ENCODE measurements at places on chromosomes 13 and 19.

DNA sequence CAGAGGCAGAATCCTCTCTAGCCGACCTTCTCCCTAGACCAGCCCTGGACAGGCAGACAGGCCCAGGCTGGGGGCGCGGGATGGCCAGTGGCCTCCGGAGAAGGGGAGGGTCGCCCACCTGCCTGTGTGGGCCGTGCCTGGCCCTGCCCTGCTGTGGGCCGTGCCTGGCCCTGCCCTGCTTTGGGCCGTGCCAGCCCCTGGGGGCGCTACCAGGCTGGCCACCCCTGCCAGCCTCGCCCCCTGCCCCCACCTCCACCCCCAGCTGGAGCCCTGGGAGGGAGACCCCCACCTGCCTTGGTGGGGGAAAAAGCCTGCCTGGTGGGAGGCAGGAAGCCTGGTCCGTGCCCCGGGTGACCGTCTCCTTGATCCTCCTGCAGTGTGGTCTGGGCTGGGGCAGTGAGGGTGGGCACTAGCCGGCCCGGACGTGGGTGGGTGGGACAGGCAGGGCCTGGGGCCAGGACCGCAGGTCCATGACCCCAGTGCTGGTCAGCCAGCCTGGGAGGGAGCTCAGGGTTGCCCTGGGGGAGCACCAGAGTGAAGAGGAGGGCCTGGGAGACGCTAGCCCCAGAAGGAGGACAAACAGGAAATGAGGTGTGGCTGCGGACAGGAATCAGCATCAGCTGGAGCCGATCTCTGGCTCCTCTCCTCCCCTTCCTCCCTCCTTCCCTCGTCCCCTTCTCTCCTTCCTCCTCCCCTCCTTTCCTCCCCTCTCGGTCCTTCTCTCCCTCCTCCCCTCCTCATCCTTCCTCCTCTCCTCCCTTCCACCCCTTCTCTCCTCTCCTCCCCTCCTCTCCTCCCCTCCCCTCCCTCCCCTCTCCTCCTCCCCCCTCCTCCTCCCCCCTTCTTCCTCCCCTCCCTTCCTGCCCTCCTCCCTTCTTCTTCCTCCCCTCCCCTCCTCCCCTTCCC is 5.1 kb upstream of the MKNK2 start:
- peak; percentile 86 for DNase-seq

- DNase-seq = no peak
Observed at GRCh38 chr13:113545931-113546516, 38.5 kb upstream of the TFDP1 start.

GRCh38 chr13:77535448-77535847 is at the start of gene SCEL:
SCEL (plus strand) TSS chr13:77535706; CDS start chr13:77555876, 20,170 bp downstream.
- DNase-seq = no peak

- DNase-seq = no peak
Observed at GRCh38 chr19:46287585-46287984, 9.3 kb upstream of the HIF3A start.

GRCh38 chr13:79740991-79741390 is 260.0 kb downstream of the NDFIP2 start:
- peak; percentile 41 for DNase-seq

- no peak for DNase-seq
Observed at GRCh38 chr19:45576682-45577081, 7.9 kb downstream of the OPA3 start.

DNA sequence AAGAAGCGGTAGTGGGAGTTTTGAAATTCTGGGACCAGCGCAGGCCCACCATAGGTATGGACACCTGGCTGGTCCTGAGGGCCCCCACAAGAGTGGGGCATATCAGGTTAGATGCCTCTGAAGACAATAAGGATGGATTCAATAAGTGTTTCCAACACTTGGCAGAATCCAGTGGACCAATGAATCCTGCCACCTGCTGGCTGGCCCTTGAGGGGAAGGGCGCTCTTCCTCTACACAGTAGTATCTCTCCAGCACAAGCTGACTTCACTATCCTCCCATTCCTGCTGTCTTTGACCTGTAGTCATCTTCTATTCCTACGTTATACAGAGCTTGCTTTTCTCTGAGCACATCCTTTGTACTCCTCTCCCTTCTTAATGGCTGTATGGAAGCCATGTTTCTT is 199.7 kb upstream of the TSHZ3 start:
- DNase-seq = no peak

GRCh38 chr19:40774916-40775631 is at the start of gene MIA:
MIA (plus strand) TSS chr19:40775521; CDS start chr19:40775543, 22 bp downstream.
- no peak for DNase-seq

DNA sequence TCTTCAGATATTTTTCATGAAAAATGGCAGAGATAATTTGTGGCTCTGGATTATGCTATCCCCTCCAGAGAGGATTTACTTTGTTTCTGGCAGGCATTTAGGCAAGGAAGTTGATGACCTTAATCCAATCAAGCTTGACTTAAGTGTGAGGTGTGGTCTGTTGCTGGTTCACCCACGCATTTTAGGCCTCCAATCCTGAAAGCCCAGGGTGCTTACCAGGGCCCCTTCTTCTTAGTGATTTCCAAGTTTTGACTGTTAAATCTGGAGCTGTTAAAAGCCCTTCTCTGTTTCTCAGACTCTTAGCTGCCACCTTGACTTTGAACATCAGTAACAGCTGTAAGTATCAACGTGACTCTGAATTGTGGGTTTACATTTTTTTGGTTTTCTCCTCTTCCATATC is 161.8 kb downstream of the DNAJC15 start:
- DNase-seq = no peak

DNA sequence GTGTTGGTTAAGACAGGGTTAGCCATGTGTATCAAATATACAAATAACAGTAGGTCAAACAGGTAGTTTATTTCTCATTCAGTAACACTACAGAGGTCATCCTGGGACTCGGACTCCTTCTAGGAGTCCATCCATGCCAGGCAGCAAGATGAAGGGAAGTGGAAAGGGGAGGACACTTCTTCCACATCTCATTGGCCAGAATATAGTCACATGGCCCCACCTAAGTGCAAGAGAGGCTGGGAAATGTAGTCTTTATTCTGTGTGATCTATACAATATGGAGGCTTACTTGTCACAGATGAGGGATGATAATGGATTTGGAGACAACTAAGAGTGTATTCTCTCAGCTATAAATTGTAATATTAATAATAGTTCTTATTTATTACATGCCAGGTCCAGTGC is 31.1 kb downstream of the RDH8 start:
- DNase-seq = no peak

- DNase-seq = no peak
Observed at GRCh38 chr13:30004204-30004603, 153.8 kb upstream of the UBL3 start.

DNA sequence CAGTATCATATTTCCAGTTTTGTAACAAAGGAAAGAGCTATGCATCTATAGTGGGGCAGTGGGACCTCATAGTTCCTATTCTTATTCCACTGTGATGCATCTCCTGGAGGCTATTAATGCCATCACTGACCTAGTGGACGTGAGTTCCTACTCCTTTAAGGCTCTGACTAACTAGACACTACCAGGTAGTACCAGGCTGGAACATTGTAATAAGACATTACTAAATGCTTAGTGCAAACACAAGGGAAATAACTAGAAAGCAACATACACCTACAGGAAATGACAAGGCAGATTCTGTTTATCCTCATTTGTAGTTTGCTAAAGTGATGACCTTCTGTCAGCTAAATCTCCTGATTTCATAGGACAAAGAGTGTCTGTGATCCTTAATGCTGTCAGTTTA is 192.5 kb downstream of the POSTN start:
- DNase-seq = no peak

DNA sequence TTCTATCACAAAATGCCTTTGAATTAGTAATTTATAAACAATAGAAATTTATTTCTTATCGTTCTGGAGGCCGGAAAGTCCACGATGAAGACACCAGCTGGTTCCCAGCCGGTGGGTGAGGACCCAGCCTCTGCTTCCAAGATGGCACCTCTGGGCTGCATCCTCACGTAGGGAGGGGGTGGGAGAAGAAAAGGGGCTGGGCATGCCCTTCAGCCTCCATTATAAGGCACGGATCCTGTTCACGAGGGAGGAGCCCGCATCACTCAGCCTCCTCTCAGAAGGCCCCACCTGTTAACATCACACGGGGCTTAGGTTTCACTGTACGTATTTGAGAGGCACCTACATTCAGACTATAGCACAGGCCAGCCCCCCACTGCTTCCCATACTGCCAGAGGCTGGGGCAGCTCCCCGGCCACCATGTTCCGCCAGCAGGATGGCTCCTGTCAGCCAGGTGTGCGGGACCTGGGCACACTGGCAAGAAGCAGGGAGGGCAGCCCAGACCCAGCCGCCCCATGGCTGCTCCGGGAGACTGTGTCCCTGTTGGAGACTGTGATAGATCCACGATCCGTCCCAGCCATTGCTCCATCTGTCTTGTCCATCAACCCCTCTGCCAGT is 131.6 kb downstream of the SOX1 start:
- DNase-seq = no peak

GRCh38 chr19:58521651-58522050 is 2.0 kb upstream of the ZBTB45 start:
- no peak for DNase-seq

DNA sequence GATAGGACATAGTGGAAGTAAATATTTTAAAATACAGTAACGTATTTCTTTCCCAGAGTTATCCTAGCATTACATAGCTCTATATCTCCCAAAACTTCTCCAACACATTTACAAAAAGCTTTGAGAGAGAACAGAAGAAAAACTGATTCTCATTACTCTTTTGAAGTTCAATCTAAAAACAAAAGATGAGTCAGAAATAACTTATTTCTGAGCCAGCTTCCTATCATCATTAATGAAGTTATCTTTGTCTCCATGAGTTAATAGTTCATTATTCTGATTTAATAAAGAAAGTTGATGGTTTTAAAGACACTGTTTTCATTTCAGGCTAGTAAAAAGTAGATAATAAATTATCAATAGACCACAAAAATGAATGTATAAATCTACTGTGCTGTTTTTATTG is 446.7 kb upstream of the SPRY2 start:
- DNase-seq = no peak

- no peak for DNase-seq
Observed at GRCh38 chr19:13118424-13119193, 545 bp downstream of the NACC1 start.
